ENCODE measurements at places on chromosomes 13 and 19.

DNA sequence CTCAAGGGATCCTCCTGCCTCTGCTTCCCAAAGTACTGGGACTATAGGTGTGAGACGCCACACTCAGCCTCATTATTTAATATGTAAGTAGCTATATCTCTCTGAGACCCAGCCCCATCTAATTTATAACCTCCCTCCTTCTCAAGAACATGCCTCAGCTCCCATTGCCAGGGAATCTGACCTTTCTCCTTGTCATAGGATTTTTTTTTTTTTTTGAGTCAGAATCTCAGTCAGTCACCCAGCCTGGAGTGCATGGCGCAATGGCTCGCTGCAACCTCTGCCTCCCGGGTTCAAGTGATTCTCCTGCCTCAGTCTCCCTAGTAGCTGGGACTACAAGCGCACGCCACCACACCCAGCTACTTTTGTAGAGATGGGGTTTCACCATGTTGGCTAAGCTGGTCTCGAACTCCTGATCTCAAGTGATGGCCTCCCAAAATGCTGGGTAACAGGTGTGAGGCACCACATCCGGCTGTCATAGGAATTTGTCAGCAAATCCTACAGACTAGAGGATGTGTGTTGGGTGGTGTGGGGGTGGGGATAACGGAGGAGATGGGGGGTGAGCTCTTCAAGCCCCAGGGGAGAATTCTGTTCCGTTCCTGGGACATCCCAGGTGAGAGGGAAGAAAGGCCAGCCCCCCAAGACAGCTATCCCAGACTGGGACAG lies 5.1 kb upstream of the EPS8L1 start:
- DNase-seq = no peak

GRCh38 chr19:34459614-34460013 lies 21.9 kb upstream of the WTIP start:
- no peak for DNase-seq

- no peak for DNase-seq
Measured at GRCh38 chr13:98571955-98572662, 4.8 kb downstream of the STK24 start.

DNA sequence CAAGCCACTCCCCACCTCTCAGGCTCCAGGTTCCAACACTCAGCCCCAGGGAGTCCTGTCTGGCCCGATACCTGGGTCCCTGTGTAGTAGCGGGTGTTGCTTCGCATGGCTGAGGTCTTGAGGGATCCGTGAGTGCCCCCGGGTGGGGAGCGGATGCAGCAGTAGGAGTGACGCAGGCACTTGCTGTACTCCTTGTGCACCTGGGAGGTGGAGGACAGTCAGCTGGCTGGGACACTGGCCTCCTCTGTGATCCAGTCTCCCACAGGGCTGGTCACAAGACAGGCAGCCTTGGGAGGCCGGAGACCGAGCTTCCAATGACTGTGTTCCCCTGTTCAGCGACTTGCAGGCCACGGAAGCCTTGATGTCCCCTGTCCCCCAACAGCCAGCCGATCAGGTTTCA lies 16.3 kb upstream of the ASF1B start:
- DNase-seq = no peak

GRCh38 chr13:37475966-37476365 lies 122.6 kb downstream of the POSTN start:
- DNase-seq = no peak

DNA sequence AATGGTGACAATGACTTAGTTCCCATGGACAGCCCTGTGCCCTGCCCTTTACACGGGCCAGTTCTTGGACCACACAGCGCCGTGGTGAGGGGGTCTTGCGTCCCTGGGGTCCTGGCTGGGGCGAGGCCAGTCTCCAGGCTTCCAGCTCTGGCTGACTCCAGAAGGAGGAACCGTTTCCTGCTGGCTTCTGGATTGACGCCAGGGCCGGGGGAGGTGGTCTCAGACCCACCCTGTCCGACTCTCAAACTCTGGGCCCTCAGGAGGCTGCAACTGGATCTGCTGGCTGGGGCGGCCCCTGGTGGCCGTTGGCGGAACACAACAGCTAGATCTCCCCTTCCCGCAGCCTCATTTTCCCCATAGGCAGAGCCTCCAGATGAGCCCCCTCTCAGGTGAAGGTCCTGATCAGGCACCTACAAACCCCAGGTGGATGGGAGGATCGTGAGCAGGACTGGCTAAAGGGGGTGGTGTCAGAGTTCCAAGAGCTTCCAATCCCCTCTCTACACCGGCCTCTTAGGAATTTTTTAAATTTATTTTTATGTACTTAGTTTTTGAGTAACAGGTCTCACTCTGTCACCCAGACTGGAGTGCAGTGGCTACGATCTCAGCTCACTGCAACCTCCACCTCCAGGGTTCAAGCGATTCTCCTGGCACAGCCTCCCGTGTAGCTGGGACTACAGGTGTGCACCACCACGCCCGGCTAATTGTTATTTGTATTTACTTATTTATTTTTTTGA lies 8.0 kb downstream of the CCDC194 start:
- peak; percentile 63 for DNase-seq

DNA sequence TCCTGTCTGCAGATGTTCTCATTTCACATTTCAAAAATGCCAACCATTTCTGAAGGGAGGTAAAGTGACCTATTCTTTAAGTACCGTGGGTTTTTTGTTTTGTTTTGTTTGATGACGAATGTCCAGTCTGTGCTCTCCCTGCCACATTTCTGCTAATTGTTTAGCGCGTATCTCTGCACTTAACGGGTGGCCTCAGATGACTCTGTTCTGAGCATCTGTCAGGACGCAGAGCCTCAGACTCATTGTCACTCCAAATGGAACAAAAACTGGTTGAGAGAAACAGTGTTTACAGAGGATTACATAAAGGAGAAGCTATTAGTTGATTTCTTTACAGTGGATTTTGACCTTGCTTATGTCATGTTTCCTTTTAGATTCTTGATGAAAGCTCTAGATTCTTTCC lies 23.7 kb downstream of the TPP2 start:
- no peak for DNase-seq

- peak; percentile 80 for DNase-seq
Measured at GRCh38 chr19:39406656-39407409, at the start of gene ZFP36. TSS of gene ZFP36 (plus strand) at chr19:39406847. CDS start at chr19:39406905, 58 bp downstream.

DNA sequence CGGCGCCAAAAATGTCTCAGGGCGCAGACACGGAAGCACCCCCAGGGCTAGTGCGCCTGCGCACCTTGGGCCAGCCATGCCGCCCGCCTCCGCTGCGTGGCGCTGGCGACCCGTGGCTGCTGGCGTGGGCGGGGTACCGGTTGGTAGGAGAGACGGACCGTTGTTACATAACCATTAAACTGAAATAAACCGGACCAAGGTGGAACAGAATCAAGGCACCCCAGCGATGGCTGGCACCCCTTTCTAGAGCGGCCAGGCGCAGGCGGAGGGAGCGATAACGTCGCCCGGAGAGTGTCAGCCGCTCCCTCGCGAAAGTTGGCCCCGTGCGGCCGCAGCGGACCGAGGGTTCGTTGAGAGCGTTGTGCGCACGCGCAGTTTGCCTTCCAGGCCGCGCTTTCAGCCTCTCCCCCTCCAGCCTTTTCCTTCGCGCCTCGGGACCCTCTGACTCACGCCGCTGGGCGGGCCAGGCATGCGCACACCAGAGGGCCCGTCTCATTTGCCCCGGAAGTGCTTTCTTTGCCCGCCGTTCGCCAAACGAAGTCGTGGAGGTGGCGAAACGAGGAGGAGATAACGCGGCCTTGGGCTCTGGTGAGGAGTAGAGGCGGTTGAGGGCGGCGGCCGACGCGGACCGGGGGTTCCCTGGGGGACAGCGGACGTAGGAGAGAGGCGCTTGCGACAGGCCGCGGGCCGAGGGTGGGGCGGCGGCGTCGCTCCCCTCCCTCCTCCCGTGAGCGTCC lies at the start of the genes PLEKHJ1 and SF3A2:
Gene PLEKHJ1 (minus strand): TSS at position 16 of the 737 bp plus-strand sequence. CDS start 81 bp downstream, outside the sequence.
Gene SF3A2 (plus strand): TSS at position 511 of the 737 bp plus-strand sequence. CDS start 6,595 bp downstream, outside the sequence.
- DNase-seq = peak; percentile 98

GRCh38 chr13:100600915-100601314 lies 12.3 kb upstream of the GGACT start:
- peak; percentile 39 for DNase-seq

DNA sequence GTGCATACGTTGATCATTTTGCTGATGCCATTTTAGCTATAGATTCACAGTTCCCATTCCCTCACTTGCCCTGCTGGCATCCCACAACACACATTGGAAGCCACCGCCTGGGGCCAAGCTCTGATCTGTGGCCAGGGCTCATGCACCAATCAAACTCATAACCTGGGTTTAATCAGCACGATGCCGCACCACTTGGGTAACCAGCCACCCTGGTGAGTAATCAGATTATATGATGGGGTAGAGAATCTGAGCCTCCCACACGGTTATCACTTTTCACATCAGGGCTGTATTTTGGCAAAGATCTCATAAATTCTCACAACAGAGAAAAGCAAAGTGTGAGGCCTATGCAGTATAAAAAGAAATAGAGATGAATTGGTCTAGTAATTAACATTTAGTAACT lies 66.0 kb upstream of the TNFRSF19 start:
- DNase-seq = no peak

DNA sequence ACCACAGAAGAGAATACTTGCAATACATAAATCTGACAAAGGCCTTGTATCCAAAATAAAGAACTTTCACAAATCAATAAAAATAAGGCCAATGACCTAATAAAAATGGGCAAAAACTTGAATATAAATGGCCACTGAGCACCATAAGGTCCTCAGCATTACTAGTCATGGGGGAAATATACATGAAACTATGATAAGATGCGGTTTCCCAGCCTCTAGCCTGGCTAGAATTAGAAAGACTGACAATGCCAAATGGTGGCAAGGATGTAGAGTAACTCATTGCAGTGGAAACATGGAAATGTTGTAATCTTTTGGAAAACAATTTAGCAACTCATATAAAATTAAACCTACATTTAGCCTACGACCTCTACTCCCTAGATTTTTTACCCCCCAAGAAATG lies 227.1 kb downstream of the GGACT start:
- no peak for DNase-seq

DNA sequence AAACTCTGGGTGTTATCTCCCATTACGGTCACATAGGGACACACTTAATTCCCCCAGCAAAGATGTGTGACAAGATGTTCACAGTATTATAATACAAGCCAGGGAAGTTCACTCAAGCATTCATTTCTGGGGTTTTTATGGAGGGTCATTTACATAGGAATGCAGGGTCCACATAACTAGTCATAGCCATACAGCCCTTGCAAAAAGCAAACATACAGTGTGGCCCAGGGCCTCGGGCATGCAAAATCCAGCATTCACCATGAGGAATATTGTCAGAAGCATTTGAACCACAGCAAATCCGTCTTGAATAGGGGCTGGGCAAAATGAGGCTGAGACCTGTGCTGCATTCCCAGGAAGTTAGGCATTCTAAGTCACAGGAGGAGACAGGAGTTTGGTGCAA lies 13.0 kb upstream of the ZNF460 start:
- DNase-seq = no peak

DNA sequence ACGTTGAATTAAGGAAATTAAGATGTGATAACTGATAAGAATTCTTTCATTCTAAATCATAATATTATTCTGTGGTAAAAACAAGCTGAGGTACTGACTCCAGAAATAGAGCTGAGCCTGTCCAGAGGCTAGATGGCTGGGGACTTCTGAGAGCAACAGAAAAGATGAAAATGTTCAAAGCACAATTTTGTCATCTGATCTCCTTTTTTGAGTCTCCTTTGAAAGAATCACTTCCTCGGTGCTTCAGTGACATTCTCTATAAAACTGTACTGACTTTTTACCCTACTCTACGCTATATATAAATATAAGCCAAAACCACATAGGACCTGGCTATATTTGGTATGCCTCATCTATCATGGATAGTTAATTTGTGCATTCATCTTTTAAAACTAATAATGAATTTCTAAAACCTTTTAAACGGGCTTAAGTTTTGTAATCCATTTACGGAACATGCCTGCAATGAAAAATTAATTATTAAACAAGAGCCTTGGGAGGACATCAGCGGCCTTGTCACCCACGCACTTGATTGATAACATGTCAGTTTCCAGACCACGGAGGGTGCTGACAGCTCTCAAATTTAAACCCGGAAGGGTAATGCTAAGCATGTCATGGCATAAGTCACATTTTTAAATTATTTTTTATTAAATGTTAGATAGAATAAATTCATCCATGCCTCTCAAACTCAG lies 235.5 kb downstream of the PCDH9 start:
- DNase-seq = no peak

DNA sequence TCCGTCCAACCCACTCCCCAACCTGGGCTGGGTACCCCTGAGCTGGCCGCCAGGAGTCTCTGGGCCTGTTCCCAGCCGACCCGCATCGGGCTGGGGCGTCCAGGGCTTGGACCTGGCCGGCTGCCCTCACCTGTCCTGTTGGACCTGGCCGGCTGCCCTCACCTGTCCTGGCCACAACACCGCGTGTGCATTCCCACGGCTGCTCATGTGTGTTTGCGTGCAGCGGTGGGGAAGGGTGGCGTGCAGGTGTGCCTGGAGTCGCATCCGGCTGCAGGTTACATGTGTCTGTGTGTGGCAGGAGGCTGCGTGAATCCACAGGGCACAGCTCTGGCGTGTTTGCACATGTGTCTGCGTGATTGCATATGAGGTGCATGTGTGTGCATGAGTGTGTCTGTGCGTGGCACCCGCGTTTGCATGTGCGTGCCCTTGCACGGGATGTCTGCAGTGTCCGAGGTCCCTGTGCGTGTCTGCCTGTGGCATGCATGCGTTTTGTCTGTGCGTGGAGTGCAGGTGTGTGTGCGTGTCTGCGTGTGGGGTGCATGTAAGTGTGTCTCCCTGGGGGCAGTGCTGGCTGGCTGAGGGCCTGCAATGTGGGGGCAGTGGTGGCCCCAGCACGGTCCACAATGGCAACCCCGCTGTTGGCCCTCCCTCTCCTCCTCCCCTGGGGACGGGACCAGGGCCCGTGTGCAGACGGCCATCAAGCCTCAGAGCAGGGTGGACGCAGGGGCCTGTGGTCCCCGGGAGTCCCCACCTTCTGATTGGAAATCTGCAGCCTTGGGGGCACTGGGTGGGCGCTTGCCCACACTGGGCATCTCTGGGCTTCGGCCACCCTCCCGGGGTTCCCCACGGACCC lies 3.4 kb downstream of the EFNA2 start:
- DNase-seq = no peak

DNA sequence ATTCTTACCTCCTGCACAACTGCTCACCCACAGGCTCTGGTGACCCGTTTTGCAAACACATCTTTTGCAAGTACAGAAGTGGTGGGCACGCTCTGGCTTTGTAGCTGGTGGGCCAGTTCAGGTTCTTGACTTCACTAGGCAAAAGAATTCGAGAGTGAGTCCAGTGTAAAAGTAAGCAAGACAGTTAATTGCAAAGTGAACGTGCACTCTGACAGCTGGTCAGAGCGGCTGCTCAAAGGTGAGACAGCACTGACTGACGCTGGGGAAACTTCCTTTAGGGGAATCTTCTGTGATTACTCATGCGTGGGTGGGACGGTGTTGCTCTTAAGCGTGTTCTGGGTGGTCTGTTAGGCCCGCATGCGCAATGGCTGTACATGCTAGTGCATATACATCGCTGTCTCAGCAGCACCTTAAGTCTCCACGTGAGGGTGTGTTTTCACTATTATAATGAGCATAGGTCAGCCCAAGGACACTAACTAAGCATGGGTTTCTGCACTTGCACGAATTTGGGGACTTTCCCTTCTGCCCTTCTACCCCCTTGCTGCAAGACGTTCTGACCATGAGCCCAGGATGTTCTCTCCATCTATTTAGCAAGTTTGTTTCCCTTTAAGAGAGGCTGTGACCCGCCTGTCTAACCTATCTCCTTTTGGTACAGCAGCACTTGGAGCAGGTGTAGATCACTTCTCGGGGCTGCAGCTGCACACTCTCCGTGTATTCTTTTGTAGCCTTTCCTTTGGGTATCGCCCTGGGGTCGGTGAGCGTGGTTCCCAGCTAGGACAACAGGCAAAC lies 30.2 kb upstream of the CD33 start:
- no peak for DNase-seq

GRCh38 chr19:29969891-29970290 lies 27.9 kb downstream of the URI1 start:
- no peak for DNase-seq

Measured in hematopoietic multipotent progenitor cell treated with erythropoietin and hydrocortisone succinate and interleukin-3 and kit ligand, for 8 days (in vitro differentiated cells).